ENCODE measurements at places on chromosomes 6 and 20.
A peak's percentile ranks its signal among the peaks of the same experiment; 100 is the strongest.

GRCh38 chr6:24858177-24858653 lies 59.5 kb upstream of the ARMH2 start:
- peak; percentile 55 for DNase-seq

DNA sequence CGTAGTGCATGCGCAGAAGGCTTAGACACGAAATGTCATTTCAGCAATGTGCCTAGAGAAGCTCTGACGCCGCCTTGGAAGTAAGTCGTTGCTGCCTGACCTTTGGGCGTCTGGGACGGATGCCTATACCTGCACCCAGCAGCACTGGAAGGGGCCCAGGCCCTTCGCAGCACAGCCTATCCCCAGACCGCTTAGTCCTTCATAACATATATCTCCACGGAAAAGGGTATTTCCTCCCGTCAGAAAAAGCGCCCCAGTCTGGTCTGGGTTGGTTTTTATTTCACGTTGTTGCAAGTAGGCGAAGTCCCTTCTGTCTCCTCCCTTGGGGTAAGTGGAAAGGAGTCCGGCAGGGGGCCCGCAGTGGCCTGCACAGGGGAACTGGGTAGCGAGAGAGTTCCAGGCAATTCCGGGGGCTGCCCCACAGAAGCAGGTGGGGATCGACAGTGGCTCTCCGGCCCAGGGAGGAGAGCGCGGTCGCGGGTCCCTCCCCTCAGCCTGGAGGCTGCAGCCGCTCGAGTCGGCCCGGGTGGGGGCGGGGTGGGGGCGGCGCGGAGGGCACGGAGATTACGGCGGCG lies 559 bp upstream of the EYA4 start:
- no peak for DNase-seq

GRCh38 chr20:61316346-61316745 lies 64.3 kb downstream of the CDH4 start:
- no peak for DNase-seq

DNA sequence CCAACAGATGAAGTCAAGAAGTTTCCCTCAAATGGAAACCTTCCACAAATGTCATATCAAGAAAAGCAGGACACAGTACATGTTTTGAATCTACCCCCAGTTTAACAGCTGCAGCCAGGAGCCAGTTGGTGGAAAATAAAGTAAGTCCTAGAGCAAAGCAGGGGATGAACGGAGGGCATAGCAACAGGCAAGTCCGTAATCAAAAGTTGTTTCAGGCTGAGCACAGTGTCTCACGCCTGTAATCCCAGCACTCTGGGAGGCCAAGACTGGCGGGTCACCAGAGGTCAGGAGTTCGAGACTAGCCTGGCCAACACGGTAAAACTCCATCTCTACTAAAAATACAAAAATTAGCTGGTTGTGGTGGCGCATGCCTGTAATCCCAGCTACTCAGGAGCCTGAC lies 2.4 kb upstream of the SALL4 start:
- DNase-seq, result no peak

- no peak for DNase-seq
Measured at GRCh38 chr20:51450221-51450712, 92.3 kb downstream of the NFATC2 start.

- no peak for DNase-seq
Measured at GRCh38 chr6:29532320-29532951, 27.1 kb downstream of the UBD start.

DNA sequence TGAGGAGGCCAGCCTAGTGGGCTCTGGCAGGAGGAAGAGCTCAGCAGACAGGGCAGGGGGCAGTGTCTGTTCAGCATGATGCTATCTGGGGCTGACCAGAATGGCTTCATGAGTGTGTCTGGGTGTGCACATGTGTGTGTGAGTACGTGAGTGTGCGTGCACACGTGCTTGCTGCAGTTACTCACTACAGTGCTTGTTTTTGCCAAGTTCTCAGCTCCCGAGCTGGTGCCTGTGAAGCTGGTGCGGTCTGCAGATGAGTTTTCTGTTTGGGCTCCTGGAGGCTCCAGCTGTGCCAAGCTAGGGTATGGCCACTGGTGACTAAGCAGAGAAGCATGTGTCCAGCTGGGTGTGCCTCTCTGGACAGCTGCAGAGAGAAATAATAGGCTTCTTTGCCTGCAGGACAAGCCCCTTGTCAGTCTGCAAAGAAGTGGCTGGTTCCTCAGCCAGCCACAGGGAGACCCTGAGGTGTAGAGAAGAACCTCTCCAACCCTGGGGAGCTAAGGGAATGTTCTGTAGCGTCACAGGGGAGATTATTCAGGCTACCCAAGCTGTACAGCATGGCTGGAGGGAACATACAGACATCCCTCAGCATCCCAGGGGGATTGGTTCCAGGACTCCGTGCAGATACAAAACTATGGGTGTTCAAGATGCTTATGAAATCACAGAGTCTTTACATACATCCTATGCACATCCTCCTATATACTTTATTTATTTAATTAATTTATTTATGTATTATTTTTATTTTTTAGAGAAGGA lies 40.2 kb upstream of the FAM50B start:
- DNase-seq, result no peak

GRCh38 chr20:52539891-52540290 lies 348.3 kb upstream of the ZFP64 start:
- no peak for DNase-seq

DNA sequence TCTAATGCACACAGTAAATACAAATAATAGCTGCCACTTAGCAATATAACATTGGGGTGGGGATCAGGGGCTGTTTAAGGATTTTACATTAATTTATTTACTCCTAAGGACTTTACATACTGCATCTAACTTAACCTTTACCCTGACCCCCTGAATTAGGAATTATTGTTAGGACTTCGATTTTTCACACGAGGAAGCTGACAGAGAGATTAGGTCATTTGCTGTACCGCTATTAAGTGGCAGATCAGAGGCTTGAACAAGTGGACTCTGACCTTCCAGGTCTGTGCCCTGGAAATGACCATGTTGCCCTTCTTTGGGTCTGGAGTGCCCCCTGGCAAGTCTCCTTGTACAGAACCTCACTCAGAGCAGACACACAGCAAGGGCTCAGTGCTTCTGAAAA lies 5.2 kb upstream of the ELMO2 start:
- DNase-seq, result no peak

Measured in CD4-positive, alpha-beta T cell treated with Interleukin-6 for 4 hours (primary cell).